AML-193 (cell line): ENCODE measurements at places on chromosomes 1 and 21.
A peak's percentile ranks its signal among the peaks of the same experiment; 100 is the strongest.

- no peak for DNase-seq
Observed at GRCh38 chr21:20250337-20250736, 747.9 kb upstream of the NCAM2 start.

DNA sequence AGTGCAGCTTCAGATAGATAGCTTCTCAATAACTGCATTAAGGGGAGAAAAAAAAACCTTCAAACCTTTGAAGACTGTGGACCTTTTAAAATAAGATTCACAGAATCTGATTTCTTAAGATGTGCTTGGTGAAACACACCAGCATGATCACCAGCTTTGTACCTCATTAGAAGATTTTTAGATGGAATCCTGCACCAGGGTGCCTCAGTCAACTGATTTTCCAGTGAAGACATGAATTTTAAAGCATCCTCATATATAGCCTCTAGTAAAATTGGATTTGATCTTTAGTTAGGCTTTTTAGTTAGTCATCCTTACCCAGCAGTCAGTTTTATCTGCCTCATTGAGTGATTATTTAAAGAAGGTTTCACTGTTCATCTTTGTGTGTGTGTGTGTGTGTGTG is 208.6 kb upstream of the DEPDC1 start:
- no peak for DNase-seq

DNA sequence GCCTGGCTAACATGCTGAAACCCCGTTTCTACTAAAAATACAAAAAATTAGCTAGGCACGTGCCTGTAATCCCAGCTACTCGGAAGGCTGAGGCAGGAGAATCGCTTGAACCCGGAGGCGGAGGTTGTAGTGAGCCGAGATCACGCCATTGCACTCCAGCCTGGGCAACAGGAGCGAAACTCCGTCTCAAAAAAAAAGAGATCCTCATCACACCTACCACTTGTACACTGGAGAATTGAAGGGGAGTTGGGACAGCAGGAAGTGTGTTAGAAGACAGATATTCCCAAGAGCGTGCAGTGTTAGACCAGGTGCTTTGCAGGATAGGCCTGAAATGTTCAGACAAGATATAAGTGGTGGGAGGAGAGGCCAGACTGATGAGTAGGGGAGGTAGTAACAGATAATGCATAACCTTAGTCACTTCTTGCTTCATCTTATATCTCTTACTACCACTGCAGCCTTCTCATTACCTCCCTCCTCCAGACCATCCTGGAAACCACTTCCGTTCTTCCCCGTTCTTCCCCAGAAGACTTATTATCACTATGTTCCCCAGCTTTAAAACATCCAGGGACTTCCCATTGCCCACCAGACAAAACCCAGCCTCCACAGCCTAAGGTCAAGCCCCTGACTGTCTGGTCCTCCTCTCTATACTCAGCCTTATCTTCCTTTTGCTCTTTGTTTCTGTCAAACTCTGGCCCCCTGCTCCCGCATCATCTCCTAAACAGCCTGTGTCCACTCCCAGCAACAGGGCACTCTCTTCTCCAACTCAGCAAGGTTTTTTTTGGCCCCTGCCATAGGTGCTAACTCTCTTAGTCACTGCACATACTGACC is 21.3 kb downstream of the FAM20B start:
- no peak for DNase-seq

- no peak for DNase-seq
Observed at GRCh38 chr1:203993256-203993655, 79.7 kb upstream of the SOX13 start.

DNA sequence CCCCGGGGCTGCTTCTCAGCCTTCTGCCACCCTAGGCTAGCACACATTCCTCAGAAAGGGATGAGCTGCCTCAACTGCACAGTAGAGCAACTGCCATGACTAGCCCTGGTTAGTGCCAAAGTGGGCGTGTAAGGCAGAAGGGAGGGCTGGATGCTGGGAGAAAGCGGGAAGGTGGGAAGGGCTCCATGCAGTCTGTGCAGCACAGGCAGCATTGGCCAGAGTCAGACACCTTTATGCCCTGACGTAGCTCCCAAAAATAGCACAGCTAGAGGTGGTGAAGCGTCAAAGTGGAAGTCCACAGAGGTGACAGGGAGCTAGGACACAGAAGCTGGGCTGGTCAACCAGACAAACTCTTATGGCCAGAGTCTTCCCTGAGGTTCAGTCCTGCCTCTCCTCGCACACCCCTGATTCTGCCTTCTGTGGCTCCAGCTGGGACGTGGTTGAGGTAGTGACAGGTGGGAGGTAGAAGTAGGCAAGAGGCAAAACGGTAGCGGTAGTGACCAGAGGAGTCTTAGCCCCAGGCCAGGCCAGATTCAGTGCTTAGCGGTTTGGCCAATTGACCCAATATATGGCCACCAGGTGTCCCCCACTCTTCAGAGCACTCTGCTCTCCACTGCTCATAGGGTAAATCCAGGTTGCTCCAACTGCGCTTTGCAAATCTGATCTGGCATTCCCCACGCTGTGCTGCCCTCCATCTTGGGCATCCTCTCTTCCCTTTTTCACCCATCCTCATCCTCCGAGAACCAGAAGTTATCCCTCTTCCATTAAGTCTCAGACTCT is 45.6 kb downstream of the DDX20 start:
- no peak for DNase-seq

DNA sequence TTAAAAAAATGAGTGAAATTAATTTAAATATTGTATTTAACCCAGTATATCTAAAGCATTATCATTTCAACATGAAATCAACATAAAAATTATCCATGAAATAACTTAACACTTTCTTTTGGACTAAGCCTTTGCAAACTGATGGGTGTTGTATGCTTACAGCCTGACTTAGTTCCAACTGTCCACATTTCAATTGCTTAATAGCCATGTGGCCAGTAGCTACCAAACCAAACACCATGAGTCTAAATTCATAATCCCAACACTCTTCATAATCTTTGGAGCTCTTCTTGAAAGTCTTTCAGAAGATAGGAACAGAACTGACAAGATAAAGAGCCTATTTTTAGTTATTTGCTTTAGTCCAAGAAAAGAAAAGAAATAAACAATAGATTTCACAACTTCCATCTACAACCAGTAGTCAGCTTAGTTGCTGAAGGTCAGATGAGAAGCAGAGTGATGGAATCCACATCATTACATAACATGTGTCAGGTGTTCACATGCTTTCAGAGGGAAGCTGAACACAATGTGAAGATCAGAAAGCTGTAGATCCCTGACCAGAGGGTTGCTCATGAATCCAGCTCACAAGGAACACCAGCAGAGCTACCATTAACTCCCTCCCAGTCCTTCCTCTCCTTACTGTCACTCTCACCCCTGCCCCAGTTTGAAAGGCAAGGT is 144.0 kb upstream of the ZNF648 start:
- DNase-seq = peak; percentile 65

- DNase-seq = no peak
Observed at GRCh38 chr1:12172042-12172851, 5.5 kb downstream of the TNFRSF1B start.

DNA sequence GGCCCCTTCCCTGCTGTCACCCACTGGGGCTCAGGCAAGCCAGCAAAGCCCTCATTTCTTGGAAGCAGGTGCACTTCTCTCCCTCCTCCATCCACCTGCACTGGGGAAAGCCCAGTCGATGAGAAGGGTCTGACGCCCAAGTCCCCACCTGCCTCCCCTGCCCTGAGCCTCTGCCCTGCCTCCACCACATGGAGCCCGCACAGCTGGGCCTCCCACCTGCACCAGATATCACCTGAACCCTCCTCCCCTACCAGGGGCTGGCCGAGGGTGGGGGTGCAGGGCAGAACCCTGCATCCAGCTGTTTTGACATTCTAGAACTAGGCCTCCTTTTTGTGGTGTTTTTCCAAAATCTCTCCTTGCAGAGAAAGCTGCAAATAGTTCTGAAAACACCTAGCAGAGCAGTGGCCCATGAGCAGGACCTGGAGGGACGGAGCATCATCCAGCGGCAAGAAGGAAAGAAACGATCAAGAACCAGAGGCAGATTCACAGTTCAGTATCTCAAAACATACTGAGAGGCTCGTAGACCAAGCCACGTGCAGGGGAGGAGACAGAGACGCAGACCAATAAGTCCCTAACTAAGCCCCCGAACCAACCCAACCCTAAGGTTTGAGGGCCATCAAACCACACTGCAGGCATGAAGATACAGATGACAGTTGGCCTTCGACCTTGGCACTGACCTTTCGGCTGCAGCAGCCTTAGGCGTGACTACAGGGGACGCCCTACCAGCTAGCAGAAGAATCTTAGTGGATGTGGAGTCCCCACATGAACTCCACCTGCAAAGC is 16.7 kb downstream of the CHD5 start:
- DNase-seq = no peak

DNA sequence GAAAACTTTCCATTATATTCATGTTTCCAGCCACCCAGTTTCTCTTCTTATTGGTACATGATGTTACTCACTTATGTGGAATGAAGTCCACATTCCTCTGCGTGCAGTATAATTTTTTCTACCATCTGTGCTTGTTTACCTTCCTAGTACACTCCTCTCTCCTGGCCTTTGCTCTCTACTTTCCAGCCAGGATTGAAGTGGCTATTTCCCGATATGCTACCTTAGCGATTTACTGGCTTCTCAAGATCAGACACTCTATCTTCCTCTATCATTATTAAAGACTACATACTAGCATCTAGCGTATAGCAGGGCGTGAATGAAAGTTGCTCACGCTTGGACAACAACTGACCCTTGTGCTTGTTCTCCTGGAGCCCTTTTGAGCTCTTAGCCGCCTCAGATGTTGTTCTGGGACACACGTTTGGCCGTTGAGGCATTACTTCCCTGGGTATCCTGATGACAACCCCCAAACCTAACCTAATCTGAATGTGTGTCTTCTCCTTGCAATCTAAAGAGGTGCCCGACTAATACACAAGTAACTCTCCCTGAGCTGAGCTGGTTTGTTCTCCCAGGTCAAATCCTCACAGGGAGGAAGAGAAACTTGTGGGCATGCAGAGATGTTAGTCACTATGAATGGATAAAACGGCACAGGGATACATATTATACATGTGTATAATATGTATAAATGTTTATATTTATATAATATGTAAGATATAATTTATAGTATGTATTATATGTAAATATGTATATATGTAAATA is 13.4 kb upstream of the MTARC2 start:
- DNase-seq = no peak

DNA sequence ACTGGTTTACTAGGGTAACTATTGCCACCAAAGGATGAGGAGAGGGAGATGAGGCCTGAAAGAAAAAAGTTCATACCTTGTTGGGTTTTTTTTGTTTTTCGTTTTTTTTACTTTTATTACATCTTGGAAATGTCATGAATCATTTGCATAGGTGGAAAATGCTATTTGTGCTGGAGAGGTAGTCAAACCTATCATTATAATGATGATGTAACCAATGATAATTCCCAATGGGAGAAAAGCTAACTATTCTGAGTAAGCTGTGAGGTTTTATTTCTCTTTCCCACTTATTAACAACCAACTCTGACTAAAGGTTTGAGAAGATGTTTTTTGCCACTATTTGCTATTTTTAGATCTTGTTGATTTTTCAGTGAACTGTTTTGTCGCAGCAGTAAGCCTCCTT is 29.0 kb downstream of the SH3GLB1 start:
- no peak for DNase-seq

DNA sequence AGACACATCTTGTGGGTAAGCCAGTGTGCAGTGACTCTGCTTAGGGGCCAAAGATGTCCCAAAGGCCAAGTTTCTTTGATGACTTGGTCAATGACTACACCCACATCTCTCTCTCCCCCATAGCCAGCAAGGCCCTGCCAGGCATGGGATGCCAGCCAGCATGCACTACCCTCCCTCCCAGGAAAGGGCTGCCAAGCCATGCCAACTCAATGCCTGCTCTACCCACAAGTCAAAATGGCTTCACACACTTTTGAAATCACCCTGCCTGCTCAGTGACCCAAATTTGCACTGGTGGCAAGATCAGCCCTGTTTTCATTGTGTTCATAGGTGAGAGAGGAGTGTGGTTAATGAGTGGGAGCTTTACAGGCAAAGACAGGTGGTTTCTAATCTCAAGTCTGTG is 112.5 kb downstream of the MATN1 start:
- DNase-seq = no peak

- no peak for DNase-seq
Observed at GRCh38 chr1:37159102-37159501, 124.8 kb upstream of the GRIK3 start.

DNA sequence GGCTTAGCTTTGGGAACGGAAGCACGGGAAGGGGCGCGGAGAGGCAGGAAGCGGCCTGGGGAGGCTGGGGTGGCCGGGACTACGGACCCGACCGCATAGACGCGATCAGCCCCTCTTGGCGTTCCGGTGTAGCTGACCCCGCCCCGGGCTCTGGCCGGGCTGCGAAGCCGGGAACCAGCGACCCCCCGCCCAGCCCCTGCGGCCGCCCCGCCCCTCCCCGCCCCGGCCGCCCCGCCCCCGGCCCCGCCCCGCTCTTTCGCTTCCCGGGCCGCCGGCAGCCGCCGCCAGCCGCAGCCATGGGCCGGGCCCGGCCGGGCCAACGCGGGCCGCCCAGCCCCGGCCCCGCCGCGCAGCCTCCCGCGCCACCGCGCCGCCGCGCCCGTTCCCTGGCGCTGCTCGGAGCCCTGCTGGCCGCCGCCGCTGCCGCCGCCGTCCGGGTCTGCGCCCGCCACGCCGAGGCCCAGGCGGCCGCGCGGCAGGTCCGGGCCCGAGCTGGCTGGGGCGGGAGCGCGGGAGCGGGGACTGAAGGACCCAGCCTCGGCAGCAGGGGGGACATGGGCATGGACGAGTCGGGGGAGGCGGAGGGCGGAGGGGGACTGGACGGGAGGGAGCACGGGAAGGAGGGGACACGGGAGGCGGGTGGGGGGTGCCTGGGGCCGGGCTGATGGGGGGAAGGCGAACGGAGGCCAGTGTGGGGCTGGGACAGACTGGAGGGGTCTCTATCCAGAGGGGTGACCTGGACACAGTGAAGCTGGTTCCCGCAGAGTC is at the start of gene SELENON:
Gene SELENON (plus strand): TSS at position 259 of the 768 bp plus-strand sequence. CDS start 38 bp downstream, at position 297.
- no peak for DNase-seq

- DNase-seq = no peak
Observed at GRCh38 chr1:86956221-86956620, 41.8 kb downstream of the HS2ST1 start.

- no peak for DNase-seq
Observed at GRCh38 chr1:3460672-3461131, 6.2 kb downstream of the ARHGEF16 start.

GRCh38 chr1:9797049-9797448 is 26.7 kb downstream of the CLSTN1 start:
- no peak for DNase-seq

DNA sequence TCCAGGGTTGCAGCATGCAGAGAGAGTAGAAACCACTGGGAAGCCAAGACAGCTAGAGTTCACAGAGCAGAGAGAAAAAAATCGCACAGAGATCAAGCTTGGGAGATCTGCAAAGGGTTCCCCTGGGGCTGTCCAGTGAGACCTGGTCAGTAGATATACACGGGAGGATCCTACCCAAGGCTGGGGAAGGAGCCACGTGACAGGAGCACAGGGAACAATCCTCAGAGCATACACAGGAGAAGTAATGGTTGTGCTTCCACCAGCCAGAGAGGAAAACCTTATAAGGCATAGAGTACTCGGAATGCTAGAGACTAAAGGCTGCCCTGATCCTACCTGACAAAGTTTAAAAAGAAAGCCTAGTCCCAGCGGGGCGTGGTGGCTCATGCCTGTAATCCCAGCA is 53.9 kb downstream of the GABPA start:
- DNase-seq = no peak

GRCh38 chr1:160413716-160414115 is 13.4 kb downstream of the VANGL2 start:
- DNase-seq = no peak
